ENCODE measurements at places on chromosomes 7 and 10. TPM values are rescaled to one million over a fixed set of nuclear protein-coding genes. Genes with fewer than 3 reads are reported as not detected.

ACTA2 gene
- 24.1 TPM for total RNA-seq

ACHE gene
- total RNA-seq = 2.6 TPM

GBX1 gene
- total RNA-seq = not detected

KIF11 gene
- 35.8 TPM for total RNA-seq

SNCG gene
- 12.8 TPM for total RNA-seq

SERPINE1 gene
- total RNA-seq = 1,353 TPM

SYT15B gene
- 5.2 TPM for total RNA-seq

LRCH4 gene
- total RNA-seq = 20.4 TPM

CDNF gene
- total RNA-seq = 0.52 TPM

TRIM24 gene
- 9.1 TPM for total RNA-seq

MAGI2 gene
- total RNA-seq = 0.40 TPM

HELLS gene
- total RNA-seq = 30.5 TPM

KIAA1549 gene
- 6.5 TPM for total RNA-seq

UBE3C gene
- total RNA-seq = 76.3 TPM

GNAT3 gene
- total RNA-seq = not detected

GPR15LG gene
- not detected for total RNA-seq

PON3 gene
- 45.3 TPM for total RNA-seq

C10orf67 gene
- total RNA-seq = not detected

SSC4D gene
- total RNA-seq = 1.5 TPM

INMT gene
- not detected for total RNA-seq

ZNRF2 gene
- total RNA-seq = 3.9 TPM

ZNF365 gene
- total RNA-seq = 0.93 TPM

ADAMTS14 gene
- 0.14 TPM for total RNA-seq

ADAM22 gene
- total RNA-seq = 0.06 TPM

AOAH gene
- total RNA-seq = not detected

SRRM3 gene
- 8.7 TPM for total RNA-seq

LRRC18 gene
- not detected for total RNA-seq

SUMF2 gene
- total RNA-seq = 111 TPM

RPEL1 gene
- total RNA-seq = not detected

HOXA5 gene
- 3.2 TPM for total RNA-seq

SLC18A2 gene
- not detected for total RNA-seq

ZNF239 gene
- 2.3 TPM for total RNA-seq
